ENCODE measurements at places on chromosomes 3 and 15.

- DNase-seq: no peak
Observed at GRCh38 chr3:193589129-193589528, 3.9 kb upstream of the OPA1 start.

DNA sequence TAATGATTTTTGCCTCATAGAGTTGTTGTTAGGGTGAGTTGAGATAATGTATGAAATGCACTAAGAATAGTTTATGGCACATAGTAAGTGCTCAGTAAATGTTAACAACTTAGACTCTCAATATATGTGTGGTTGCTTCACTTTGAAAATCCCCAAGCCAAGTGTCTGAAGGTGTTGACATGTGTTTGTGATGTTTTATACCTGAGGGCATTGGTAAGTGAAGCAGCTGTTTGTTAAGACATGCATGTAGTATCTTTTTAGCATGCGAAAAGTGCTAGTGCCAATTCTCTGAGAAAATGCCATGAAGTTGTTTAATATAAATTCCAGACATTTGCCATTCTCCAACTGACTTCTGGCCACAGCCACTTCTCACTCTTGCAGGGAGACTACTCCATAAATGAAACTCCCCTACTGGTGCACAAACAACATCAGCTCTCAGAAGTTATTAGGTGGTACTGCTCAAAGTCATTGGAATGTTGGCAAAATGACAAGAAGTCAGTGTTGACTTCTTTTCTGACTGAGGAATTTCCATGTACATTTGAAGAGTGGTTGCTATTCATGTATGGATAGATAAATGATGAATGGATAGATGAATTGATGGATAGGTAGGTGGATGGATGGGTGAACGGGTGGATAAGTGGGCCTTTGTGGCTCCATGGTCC lies 103.6 kb upstream of the NUDT16 start:
- peak; percentile 9 for DNase-seq

GRCh38 chr15:68609629-68610028 lies 30.8 kb downstream of the CORO2B start:
- no peak for DNase-seq

DNA sequence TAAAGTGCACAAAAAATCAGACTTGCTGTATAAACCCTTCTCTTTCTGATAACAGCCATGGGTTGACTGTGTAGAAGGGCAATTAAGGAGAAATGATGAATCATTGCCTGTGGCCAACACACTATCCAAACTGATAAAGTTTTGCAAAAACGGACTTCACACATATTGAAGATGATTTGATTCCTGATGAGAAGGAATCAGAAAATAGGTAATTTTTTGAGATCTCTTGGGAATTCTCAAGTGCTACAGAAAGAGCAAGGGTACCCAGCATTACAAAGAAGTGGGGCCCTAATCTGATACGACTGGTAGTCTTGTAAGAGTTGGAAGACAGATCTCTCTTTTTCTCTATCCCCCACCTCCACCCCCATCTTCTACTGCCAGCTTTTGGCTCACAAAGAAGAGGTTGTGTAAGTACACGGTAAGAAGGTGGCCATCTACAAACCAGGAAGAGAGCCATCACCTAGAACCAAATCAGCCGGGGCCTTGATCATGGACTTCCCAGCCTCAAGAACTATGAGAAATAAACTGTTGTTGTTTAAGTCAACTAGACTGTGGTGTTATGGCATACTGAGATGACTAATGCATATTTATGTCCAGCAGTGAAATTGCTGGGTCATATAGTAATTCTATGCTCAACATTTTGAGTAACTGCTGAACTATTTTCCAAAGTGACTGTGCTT lies 254.7 kb downstream of the EDEM1 start:
- no peak for DNase-seq

DNA sequence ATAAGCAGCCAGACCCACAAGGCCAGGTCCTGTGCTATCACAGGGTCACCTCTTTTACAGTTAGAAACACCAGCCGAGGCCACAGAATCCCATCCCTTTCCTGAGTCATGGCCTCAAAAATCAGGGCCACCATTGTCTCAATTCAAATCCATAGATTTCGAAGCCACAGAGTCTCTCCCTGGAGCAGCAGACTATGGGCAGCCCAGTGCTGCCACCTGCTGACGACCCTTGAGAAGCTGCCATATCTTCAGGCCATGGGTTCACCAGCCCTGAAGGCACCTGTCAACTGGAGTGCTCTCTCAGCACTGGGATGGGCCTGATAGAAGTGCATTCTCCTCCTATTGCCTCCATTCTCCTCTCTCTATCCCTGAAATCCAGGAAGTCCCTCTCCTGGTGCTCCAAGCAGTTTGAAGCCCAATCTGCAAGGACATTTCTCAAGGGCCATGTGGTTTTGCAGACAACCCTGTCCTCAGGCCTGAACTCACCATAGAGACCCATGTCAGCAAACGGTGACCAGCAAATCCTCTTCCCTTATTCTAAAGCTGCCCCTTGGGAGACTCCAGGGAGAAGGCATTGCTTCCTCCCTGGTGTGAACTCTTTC lies 39.6 kb downstream of the TGM4 start:
- DNase-seq: no peak

- no peak for DNase-seq
Observed at GRCh38 chr3:148718982-148719862, 21.5 kb downstream of the AGTR1 start.

DNA sequence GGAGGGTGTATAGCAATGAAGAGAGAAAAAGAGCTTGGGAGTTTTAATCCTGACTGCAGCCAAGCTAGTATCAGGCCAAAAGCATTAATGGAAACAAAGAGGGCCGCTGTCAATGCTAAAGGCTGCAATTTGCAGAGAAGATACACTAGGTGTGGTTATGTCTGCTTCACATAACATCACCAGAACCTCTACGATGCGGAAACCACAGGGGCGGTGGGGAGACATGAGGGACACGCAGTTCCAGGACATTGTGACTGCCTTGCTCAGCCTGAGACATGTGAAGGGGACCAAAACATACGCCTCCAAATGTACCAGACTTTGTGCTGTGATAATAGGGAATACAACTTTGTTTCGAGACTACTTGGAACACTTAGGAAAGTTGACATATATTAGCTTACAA lies 88.4 kb downstream of the APBA2 start:
- no peak for DNase-seq

GRCh38 chr15:96107916-96108315 lies 222.6 kb upstream of the NR2F2 start:
- DNase-seq: no peak

DNA sequence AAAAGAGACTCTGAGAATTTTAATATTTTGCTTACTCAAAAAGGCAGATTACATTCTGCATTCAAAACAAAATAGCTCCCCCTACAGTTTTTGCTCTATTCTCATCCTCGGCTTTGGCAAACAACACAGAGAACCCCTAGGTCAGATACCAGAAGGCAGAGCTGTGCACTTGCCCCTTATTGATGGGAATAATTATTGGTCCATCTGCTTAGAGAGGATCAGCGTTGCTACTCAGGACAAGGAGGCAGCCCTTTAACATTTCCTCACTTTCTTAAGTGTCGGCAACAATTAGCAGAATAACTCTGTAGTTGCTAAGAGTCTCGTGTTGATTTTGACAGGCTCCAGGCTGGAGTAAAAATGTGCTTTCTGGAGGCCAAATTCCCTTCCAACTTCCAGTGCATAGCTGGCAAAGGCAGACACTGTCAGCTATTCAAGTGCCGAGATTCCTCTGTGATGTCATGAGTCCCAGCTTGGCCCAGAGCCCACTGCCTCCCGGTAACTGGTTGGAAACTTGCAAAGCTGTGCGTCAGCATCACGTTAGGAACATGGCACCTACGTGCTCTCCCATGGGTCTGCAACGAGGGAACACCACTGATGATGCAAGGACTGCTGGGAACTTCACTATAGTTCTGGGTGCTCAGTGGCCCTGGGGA lies 482.7 kb upstream of the ADAMTS9 start:
- peak; percentile 85 for DNase-seq

GRCh38 chr15:62895139-62895866 lies 147.2 kb upstream of the TPM1 start:
- DNase-seq: no peak

DNA sequence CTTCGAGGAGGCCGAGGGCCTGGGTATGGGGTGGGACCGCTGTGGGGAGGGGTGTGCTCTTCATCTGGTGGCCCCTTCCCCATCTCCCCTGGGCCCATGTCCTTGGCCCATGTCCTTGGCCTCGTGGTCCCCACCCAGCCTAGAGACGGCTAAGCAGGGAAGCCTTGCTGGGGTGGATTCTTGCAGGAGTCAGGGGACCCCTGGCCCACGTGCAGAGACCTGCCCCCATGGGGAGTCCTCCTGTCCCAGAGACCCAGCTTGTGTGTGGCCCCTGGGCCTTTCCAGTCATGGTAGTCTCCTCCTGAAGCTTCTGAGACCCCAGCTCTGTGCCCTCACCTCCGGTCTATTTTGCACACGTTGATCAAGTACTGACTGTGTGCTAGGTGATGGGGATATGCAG lies 97.4 kb downstream of the TBC1D2B start:
- no peak for DNase-seq

DNA sequence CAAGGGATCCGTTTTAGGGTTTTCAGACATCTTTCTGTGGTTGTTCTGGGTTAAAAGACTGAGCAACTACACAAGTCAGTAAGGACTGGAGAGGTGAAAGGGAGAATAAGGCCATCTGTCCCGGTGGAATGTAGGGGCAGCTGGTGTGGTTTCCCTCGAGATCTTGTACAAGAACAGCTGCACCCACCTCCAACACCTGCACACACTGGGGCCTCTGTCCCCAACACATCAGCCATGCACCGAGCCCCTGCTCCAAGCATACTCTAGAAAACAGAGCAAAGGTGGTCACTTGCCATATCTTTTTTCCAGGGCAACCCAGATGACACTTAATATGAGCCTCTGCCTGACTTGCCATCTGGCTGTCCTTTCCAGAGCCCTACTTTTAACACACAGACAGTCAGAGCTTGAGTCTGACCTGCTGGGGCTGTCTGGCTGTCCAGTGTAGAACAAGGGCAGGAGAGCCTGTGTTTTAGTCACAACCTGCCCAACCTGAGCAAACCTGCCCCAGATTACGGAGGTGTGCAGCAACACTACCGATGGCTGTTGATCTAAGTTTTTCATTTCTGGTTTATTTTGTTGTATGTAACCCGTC lies 12.2 kb downstream of the MAN2A2 start:
- no peak for DNase-seq

DNA sequence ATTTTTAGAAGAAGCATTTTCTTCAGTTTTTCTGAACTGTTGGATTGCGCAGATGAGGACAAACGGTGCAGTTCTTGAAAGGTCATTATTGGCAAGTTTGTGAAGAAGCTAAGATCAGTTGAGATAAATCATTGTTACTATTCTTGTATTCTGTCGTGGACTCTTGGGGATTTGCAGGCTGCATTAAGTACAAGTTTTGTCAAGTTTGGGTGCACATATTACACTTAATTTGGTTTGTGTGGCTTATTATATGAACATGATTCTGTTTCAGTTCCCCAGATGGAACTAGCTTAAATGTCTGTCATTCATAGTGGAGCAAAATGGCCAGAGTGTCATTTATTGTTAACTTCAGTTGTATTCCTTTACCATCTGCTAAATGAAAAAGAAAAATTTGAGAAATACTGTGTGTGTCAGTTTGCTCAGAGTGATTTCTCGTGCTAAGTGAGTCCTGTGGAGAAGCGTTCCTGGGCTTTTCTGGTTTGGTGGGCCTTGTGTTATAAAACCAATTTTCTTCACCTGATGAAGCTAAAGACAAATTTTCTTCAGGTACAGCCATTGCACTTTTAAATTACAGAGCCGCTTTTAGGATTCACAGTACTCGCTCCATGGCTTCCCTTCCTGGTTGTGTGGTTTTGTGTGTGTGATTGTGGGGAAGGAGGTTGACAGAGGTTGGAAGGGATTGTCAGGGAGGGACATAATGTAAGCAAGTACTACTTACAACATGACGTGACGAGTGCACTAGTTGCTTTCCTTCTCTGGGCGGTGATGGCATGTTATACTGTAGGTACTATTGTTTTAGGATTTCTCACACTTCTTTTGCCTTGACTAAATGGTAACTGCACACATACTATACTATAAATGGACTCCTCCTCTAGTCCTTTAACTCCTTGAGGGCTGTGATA lies 1.7 kb downstream of the AKAP13 start:
- no peak for DNase-seq

Measured in epithelial cell of proximal tubule (primary cell).